ENCODE measurements at places on chromosomes 2 and 18.
A peak's percentile ranks its signal among the peaks of the same experiment; 100 is the strongest.

GRCh38 chr2:236309669-236310029, 45.4 kb upstream of the ASB18 start:
- peaks cover 10% of the 10 kb centered on the region for H3K27me3 ChIP-seq
- peak; percentile 65 for DNase-seq
- no peak overlapping the region for H3K27ac ChIP-seq

GRCh38 chr2:25127646-25128045, 40.7 kb downstream of the POMC start:
- DNase-seq: no peak
- peaks cover 26% of the 10 kb centered on the region for H3K36me3 ChIP-seq
- H3K4me3 ChIP-seq: no peak overlapping the region
- H3K27me3 ChIP-seq: peaks cover 26% of the 10 kb centered on the region
- peaks cover 10% of the 10 kb centered on the region for H3K4me1 ChIP-seq

DNA sequence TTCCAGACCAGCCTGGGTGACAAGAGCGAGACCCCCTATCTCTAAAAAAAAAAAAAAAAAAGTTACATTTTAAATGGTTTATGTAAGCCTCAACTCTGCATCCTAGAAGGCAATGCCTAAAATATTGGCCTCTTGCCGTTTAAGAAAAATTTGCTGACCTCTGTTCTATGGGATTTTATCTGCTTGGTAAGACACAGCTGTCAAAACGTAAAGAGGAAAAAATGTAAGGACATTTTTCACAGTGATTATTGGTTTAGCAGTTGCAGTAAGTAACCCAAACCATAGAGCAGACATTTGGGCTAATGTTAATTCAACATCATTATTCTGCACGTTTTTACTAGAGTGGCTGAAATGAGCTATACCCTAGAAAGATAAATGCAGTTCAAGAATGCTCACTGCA, 14.4 kb upstream of the E2F6 start:
- DNase-seq: no peak
- peaks cover 49% of the 10 kb centered on the region for H3K4me1 ChIP-seq
- H3K27ac ChIP-seq: no peak overlapping the region
- H3K27me3 ChIP-seq: peaks cover 29% of the 10 kb centered on the region
- H3K4me3 ChIP-seq: peak overlapping the region; percentile 67

GRCh38 chr18:6086731-6087130, 191.4 kb upstream of the TMEM200C start:
- H3K4me3 ChIP-seq: no peak overlapping the region
- no peaks in the 10 kb centered on the region for H3K4me1 ChIP-seq
- no peak for DNase-seq

- H3K4me1 ChIP-seq: peaks cover 24% of the 10 kb centered on the region
- H3K36me3 ChIP-seq: no peaks in the 10 kb centered on the region
- no peak overlapping the region for H3K27ac ChIP-seq
- H3K4me3 ChIP-seq: no peak overlapping the region
Measured at GRCh38 chr2:68031542-68032160, 31.2 kb downstream of the C1D start.

- peaks cover 22% of the 10 kb centered on the region for H3K36me3 ChIP-seq
- DNase-seq: no peak
- H3K4me3 ChIP-seq: no peak overlapping the region
- H3K27me3 ChIP-seq: no peaks in the 10 kb centered on the region
- no peaks in the 10 kb centered on the region for H3K4me1 ChIP-seq
Measured at GRCh38 chr2:190105554-190105953, 43.0 kb upstream of the MSTN start.

All from nephron progenitor cell (in vitro differentiated cells).